NCI-H82 (cell line): ENCODE measurements at places on chromosomes 7 and 10.

DNA sequence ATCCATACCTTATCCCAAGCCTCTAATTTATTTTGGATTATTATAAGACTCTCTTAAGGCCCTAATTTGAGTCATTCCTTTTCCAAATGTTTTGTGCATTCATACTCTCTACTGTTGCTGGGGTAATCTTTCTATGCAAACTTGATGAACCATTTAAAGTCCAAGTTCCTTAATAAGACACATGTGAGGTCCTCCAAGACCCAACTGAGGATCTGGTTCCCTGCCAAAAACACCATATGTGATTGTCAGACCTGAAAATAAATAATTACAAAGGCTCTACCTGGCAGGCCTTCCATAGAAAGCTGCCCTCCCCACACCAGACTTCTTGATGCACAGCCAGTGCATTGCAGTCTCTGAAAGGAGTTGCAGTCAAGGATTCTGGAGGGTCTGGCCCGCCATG lies 257.9 kb upstream of the AKR1E2 start:
- no peak for DNase-seq

DNA sequence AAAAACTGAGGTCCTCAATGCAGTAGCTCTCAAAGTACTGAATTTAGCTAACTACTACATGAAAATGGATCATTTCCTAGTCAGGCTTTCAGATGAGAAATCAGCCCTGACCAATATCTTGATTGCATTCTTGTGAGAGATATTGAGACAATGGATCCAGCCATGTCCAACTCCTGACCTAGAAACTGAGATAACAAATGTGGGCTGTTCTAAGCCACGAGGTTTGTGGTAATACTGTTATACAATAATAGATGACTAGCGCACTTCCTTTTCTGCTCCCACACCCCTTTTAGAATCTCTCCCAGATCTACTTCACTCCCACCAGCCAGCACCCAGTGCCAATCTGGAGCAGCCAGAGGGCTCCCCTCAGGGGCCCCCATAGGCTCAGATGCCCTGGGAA lies 209.3 kb upstream of the KMT2E start:
- DNase-seq: no peak

GRCh38 chr10:131694168-131694780 lies 206.5 kb upstream of the PPP2R2D start:
- no peak for DNase-seq

DNA sequence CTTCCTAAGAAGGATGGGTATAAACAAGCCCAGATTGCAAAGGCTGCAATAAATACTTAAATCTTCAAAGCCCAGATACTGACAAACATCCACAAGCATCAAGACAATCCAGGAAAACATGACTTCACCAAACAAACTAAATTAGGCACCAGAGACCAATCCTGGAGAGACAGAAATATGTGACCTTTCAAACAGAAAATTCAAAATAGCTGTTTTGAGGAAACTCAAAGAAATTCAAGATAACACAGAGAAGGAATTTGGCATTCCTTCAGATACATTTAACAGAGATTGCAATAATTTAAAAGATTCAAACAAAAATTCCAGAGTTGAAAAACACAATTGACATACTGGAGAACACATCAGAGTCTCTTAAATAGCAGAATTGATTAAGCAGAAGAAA lies 23.0 kb downstream of the GSDME start:
- no peak for DNase-seq

DNA sequence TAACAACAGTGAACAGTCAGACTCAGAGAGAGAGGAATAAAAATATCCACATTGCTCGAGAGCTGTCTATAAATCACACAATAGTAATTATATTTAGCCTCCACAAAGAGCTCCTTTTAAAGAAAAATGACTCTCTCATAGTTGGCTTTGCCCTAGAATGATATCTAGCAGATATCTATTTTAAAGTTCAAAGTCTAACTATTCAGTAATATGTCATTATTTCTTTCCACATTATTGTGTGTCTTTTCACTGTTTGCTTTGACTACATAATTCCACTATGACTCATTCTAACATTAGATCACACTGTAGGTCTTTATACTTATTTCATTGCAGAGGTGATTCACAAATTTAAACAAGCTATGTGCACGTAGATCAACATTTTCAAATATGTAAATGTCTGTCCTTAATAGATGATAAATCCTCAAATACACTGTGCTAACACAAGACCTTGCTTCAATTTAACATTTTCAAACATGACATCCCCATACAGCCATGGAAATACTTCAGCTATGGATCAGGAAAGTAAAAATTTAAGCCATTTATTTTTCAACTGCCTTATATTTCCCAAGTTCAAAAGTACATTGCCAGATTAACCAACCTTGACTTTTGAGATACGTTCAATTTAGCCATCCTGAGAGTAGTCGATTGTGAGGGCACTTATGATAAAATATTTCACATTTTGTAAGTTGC lies 99.9 kb upstream of the AKR1E2 start:
- DNase-seq: no peak

GRCh38 chr7:142874409-142874808 lies 11.1 kb downstream of the TRPV6 start:
- no peak for DNase-seq

DNA sequence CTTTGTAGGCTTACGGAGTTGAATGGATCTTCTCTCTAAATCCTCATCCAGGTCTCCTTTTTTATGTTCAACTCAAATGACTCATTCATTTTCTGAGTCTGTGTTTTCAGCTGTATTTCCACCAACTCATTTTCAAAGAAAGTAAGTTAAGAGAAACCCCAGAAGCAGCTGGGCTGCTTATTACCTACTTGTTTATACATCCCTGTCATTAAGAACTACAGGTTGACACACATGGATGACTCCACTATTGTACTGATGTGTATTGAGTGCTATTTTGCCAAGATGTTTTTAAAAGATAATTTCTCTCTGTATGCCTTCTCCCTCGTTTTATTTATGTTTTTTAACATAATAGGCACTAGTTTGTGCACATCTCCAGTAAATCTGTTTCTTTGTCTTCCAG lies 41.9 kb downstream of the DGKI start:
- DNase-seq: no peak

GRCh38 chr10:18217577-18217976 lies 77.4 kb downstream of the CACNB2 start:
- no peak for DNase-seq

- no peak for DNase-seq
Observed at GRCh38 chr10:84217746-84218145, 7.6 kb downstream of the LRIT2 start.

GRCh38 chr10:62175251-62175650 lies 93.4 kb downstream of the RTKN2 start:
- DNase-seq: no peak

GRCh38 chr10:97771055-97771891 lies 526 bp downstream of the SFRP5 start:
- peak; percentile 37 for DNase-seq

DNA sequence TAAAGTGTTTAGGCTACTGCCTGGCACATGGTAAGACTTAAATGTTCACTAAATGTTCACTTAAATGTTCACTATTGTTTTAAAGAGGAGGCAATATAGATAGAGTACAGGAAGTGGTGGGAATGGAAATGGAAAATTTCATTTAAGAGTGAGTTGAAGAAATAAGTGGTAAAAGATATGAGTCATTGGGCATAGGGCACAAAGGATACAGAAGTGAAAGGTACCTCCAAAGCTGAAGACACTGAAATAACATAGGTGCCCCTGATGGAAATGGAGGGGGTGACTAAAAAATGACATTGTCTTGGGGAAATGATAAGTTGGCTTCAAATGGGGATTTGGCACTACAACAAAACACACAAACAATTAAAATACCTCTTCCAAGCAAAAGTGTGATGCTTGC lies 5.2 kb upstream of the FRA10AC1 start:
- no peak for DNase-seq

- no peak for DNase-seq
Observed at GRCh38 chr7:134085311-134085710, 41.8 kb upstream of the LRGUK start.

- no peak for DNase-seq
Observed at GRCh38 chr7:147912291-147912690, 678.3 kb upstream of the C7orf33 start.

DNA sequence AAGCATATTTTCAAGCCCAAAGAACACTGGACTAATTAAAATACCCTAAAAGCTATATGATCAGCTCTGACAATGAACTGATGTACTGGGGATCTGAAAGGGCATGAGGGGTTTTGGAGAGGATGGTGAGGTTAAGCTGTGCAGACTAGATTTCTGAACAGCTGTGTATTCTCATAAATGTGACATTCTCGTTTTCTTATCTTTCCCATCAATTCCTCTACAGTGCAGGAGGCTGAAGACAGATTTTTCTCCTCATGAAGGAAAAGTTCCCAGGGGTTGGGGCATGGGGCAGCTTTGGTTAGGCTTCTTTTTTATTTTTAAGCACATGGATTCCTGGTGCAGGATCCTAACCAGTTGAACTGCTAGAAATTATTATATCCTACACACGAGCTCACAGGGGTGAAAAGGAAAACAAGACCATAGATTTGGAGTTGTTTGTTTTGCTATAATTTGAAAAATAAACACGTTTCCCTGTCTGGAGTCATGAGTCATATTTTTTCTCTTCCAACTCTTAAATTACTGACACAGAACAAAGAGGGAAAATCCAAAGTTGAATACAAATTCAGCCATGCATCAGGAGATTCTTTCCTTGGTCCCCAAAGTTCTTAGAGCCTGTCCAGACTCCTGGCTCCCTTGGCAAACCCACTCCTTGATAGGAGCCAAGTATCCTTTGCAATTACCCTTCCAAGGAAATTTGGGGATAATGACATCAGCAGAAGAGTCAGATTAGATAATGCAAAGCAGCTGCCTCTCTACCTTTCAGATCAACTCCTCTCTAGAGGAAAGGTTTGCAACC lies 147.7 kb upstream of the NPVF start:
- DNase-seq: no peak

GRCh38 chr10:126872768-126873167 lies 32.5 kb upstream of the DOCK1 start:
- DNase-seq: no peak

GRCh38 chr7:80779456-80779855 lies 139.4 kb downstream of the SEMA3C start:
- no peak for DNase-seq

- no peak for DNase-seq
Observed at GRCh38 chr10:69075431-69075830, 12.5 kb upstream of the SRGN start.

GRCh38 chr7:150620061-150620460 lies 12.1 kb downstream of the GIMAP6 start:
- DNase-seq: no peak

DNA sequence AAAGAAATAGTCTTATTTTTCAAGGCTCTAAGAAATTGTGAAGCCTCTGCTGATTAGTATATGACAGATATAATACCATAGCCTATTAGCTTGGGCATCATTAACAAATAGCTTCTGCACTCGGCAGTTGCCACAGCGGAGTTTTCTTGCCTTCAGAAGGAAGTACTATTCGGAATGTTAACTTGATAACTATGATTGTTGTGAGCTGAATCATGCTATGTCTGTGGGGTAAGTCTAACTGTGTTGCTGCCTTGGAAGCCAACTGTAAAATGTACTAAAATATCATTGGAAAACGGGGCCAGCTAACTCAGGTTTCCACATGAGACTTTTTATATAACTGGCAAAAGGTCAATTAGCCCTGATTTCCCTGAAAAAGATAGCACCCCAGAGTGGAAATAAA lies 93.2 kb downstream of the TWIST1 start:
- DNase-seq: no peak

DNA sequence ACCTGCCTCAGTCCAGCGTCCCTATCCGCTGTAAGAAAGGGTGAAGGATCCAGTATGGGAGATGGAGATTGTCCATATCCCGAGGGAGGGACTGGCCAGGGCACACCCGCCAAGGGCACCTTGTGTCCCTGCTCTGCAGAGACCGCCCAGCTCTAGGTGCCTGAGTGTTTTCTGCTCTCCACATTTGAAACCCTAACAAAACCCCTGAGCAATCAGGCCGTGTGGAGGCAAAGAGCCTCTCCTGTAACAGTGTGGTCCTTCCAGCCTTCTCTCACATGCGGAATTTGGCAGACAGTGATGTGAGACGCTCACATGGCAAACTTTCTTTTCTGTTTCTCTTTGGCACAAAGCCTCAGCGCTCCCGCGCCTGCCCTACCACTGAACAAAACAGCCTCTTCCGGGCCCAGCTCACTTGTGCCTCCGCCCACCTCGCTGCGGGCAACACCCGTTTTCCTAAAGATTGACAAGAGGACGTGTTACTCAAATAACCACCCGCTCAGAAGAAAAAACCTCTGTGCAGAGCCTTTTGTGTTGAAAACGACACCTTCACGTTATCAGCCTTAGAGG lies 514.8 kb downstream of the DNAJB6 start:
- DNase-seq: no peak

- DNase-seq: no peak
Observed at GRCh38 chr10:112631501-112632400, 184.7 kb downstream of the VTI1A start.

GRCh38 chr10:132534391-132535064 lies 3.1 kb upstream of the INPP5A start:
- DNase-seq: no peak

- no peak for DNase-seq
Observed at GRCh38 chr10:91987397-91988037, 63.9 kb downstream of the BTAF1 start.
